ENCODE measurements at places on chromosomes 12 and 14. TPM values are rescaled to one million over a fixed set of nuclear protein-coding genes. Genes with fewer than 3 reads are reported as not detected.

FUT8 gene
- 70.4 TPM for total RNA-seq

CDH24 gene
- total RNA-seq: 6.8 TPM

NTN4 gene
- 106 TPM for total RNA-seq

CGRRF1 gene
- total RNA-seq: 11.7 TPM

CD163 gene
- total RNA-seq: 0.15 TPM

DNA sequence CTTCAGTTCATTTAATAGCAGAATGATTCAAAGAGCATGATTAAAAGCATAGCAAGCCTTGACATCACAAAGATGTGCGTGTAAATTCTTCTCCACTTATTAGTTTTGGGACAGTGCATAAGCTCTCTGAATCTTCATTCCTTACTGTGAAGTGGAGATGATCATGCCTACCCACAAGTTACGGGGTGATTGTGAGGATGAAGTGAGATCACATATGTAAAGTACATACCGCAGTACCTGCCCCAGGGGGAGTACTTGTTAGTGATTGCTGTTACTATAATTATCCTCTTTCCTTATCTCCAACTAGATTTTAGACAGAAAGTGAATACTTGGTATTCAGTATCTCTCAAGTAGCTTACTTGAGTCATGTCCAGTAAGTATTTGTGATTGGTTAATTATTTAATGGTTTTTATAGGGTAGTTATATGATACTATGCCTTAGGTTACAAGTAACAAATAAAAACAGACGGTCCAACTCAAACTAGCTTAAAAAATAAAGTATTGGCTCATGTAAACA, 6.0 kb downstream of the RAD9B start:
- H3K36me3 ChIP-seq: no peaks in the 10 kb centered on the region
- no peak overlapping the region for H3K27ac ChIP-seq

LRFN5 gene
- total RNA-seq: not detected

DNA sequence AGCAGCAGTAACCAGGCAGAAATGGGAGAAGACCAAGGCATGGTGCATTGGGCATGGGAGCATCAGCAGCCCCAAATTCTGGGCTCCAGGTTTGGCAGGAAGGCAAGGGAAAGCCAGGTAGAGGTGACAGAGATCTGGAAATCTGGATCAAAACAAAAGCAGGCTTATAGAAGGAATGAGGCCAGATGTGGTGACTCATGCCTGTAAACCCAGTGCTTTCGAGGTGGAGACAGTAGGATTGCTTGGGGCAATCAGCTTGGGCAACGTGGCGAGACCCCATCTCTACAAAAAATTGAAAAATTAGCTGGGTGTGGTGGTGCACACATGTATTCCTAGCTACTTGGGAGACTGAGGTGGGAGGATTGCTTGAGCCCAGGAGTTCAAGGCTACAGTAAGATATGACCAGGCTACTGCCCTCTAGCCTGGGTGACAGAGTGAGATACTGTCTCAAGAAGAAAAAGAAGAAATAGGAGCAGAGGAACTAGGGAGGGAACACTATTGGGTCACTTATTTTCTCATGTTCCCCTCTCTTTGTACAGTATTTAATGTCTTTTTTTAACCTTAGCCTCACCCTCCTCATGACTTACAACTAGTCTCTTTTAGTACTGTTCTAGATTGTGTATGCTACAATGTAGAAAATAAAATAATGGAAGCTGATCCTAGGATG, 25.1 kb downstream of the SLC4A8 start:
- H3K36me3 ChIP-seq: peaks cover 5% of the 10 kb centered on the region
- H3K4me1 ChIP-seq: peaks cover 26% of the 10 kb centered on the region
- H3K27me3 ChIP-seq: peaks cover 3% of the 10 kb centered on the region
- H3K4me3 ChIP-seq: no peak overlapping the region
- H3K27ac ChIP-seq: no peak overlapping the region

- H3K27me3 ChIP-seq: peaks cover 6% of the 10 kb centered on the region
- H3K4me3 ChIP-seq: no peak overlapping the region
- H3K27ac ChIP-seq: no peak overlapping the region
- no peaks in the 10 kb centered on the region for H3K36me3 ChIP-seq
- peaks cover 2% of the 10 kb centered on the region for H3K4me1 ChIP-seq
- no peak for DNase-seq
Observed at GRCh38 chr14:65268594-65268993, 143.9 kb upstream of the FUT8 start.

Measured in HFFc6 (cell line).